ENCODE measurements at places on chromosomes 12 and 14.

DNA sequence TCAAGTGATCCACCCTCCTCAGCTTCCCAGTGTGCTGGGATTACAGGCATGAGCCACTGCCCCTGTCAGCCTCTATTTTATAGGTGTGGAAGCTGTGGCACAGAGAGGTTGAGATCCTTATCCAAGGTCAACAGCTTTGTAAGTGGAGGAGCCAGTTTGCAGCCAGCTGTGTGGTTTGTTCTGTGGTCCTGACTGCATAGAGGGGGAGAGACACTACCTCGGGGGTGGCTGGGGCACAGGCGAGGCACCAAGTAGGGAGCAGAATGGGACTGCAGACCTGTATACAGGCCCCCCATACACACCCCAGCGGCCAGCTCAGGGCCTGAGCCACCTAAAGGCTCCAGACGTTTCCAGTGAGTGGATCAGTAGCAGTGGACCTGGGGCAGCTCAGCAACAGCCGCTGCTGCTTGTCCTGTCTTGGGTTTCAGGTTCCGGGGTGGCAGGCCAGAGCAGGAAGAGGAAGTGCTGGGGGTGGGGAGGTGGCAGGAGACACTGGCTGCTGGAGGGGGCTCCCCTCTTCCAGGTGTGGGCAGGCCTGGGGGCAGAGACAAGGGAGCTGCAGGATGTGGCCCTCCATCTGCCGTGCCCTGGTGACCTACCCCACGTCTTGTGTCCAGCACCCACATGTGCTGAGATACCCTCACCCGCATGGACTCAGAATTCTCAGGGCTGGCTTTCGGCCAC lies 11.0 kb downstream of the ORAI1 start:
- peak; percentile 68 for DNase-seq

GRCh38 chr12:122349078-122349477 lies 73.4 kb downstream of the CLIP1 start:
- no peak for DNase-seq

DNA sequence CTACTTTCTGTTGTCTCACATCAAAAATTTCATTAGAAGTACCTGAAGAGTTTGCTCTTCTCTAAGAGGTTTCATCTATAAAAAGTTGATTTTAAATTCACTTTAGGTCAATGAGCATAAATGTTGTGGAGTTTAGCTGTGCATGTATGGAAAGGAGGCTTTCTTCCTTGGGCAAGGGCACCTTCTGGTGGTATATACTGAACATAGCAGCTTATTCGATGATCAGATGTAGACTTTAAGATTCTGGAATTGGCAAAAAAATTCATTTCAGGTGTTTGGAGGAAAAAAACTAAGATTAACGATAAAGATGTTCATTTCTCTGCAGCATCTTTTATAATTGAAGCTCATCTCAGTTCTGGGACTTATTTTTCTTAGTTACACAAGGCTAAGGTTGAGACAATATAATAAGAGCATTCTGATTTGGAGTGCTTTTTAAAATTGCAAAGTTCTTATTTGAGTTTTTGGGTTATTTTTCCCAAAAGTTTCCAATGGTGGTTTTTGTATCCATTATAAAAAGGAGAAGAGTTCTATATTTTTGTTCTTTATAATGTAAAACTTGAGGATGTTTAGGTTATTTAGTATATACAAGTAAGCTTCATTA lies 46.8 kb downstream of the TMEM117 start:
- DNase-seq: peak; percentile 30

DNA sequence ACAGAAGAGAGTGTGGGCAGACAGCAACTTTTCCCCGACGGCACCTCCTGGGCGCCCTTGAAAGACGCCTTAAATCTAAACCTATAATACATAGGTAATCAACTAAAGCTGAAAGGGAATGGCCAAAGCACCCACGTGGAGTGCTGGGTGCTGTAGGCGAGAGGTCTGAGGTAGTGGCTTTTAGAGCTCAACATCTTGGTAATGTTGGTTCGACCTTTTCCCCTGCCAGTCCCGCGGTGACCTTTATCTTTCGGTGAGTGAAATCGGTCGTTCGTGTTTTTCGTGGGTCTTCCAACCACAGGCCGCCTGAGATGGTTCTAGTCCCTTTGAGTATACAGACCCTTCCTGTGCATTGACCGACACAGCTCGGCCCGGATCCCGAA lies 9.1 kb downstream of the OR6S1 start:
- DNase-seq: no peak

- no peak for DNase-seq
These were observed 234.8 kb downstream of the ALG10 start for GRCh38 chr12:34257093-34257492.

GRCh38 chr14:56657604-56658003 lies 78.0 kb downstream of the TMEM260 start:
- no peak for DNase-seq

DNA sequence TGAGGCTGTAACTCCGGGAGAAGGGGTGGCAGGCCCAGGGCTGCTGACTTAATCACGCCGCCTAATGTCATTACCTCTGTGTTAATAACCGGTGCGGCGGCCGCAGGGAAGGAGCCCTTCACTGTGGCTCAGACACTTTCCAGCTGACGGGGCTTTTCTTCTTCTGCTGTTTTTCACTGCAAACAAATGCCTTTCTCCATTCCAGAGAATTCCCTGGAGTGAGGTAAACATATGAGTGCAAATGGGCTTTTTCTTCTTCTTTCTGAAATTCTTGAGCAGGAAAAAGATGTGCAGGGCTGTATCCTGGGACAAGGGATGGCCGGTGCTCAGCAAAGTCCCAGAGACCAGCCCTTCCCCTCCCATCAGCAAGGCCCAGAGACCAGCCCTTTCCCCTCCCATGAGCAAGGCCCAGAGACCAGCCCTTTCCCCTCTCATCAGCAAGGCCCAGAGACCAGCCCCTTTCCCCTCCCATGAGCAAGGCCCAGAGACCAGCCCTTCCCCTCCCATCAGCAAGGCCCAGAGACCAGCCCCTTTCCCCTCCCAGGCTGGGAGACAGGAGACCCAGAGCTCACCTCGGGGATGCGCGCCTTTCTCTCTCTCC lies 33.4 kb upstream of the FAM181A start:
- DNase-seq: no peak

DNA sequence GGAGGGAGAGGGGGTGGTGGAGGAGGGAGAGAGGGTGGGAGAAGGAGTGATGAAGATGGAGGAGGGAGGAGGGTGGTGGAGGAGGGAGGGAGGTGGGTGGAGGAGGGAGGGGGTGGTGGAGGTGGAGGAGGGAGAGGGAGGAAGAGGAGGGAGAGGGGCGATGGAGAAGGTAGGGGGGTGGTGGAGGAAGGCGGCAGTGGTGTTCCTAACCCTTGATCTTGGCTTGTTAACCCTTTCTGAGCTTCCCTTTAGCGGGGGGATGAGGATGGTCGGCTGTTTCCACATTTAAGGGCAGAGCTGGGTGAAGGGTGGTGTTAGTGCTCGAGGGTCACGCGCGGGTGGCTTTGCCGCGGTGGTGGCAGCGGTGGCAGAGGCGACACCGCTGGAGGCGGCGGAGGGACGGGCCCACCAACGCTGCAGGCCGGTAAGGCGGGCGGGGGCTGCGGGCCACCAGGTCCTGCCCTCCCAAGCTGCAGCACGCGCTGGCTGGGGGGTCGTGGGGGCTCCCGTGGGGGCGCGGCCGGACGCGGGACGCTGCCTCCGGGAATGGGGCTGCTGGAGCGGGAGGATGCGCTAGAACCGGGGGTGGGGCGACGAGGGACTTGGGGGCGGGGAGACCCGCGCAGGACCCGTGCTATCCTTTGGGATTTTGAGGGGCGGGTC lies 156.3 kb downstream of the PTPN11 start:
- DNase-seq: no peak

DNA sequence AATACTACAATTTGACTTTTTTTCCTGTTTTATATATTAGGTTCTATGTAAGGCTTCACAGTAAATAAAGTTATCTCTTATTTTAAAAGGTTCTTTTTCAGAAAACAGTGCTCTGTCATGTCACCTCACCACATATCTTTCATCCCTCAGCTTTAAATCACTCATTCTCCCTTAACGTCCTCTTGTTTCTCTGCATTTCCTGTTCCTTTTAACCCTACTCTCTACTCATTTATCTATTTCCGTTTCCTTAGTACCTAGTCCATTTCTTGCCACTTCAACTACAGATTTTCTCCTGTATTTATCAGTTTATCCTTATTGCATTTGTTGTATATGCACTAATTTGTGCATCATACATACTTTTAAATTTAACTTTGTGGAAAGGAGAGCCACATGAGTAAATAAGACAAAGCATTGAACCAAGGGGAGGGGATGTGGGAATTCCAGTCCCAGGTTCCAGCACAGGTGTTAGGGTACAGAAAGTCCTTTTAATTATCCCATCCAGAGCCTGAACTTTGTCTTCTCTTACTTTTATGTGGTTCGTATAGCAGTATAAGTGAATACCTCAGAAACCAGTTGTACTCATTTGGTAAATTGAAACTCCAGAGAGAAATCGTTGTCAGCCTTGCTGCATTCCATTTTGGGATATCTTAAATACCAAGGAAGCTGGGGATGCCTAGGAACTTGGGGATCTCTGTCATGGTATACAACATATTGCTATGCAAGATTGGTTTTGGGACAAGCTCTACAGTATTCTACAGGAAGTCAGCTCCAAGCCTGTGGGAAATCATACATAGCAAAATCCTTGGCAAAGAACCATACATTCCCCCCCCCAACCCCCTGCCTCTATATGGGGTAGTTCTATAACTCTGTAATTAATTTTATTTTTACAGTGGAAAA lies 120.5 kb downstream of the DIP2B start:
- DNase-seq: no peak

DNA sequence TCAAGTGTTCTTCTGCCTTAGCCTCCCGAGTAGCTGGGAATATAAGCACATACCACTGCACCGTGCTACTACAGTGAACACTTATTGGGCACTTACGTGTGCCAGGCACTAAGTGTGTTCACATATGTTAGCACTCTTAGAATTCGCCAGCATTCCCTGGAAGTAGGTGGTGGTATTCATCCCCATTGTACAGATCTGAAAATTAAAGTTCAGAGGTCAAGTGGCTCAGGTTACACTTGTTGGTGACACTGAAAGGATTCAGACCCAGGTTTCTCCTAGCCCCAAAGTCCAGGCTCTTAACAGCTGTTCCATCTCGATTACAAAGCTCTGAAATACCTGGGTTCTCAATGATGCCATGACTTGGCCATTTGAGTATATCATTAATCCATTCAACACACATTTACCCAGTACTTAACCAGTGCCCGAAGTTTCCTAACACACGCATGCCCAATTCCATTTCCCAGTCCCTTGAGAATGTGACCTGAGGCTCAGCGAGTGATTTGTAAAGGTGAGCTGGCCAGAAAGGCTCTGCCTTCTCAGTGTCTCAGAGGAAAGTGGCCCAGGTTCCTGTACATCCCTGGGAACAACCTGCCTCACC lies 4.8 kb downstream of the MVK start:
- DNase-seq: no peak

DNA sequence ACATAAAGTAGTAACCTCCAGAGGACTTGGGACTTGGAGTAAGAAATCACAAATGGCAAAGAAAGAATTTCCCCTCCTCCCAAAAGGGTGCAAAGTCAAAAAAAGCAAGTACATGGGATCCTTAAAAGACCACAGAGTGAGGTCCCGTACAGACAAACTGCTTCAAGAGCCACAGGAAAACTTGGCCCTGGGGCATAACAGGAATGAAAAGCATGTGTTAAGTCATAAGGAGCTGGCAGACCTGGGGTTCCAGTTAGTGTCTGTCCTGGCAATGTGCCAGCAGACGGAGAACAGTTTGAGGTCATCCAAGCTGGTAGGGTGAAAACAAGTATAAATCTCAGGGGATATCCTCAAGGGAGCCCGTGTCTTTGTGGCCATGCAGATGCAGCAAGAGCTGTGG lies 73.2 kb downstream of the HSD17B6 start:
- no peak for DNase-seq

DNA sequence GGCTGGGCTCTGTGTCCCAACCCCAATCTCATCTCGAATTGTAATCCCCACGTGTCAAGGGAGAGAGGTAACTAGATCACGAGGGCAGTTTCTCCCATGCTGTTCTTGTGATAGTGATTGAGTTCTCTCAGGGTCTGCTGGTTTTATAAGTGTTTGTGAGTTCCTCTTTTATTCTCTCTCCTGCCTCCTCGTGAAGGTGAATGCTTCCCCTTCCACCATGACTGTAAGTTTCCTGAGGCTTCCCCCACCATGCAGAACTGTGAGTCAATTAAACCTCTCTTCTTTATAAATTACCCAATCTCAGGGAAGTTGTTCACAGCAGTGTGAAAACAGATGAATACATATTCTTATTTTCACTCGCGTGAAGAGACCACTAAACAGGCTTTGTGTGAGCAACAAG lies 148.2 kb downstream of the TMEM30B start:
- DNase-seq: no peak

DNA sequence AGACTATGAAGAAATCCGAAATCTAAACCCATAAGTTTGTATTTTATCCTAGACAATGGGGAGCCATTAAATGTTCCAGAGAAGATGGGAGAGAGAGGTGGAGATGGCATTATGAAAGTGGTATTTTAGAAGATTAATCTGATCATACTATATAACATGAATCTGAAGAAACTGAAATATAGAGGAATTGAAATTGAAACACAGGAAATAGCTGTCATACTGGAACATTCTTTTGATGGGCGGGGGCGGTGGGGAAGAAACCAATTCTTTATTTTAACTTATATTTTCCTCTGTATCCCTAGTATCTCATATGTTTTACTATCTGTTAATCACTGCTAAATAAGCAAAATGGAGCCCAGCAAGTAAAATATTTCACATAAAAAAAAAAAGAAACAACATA lies 27.0 kb upstream of the FOXN3 start:
- peak; percentile 18 for DNase-seq

- no peak for DNase-seq
These were observed 27.2 kb downstream of the CALM1 start for GRCh38 chr14:90424075-90424474.

DNA sequence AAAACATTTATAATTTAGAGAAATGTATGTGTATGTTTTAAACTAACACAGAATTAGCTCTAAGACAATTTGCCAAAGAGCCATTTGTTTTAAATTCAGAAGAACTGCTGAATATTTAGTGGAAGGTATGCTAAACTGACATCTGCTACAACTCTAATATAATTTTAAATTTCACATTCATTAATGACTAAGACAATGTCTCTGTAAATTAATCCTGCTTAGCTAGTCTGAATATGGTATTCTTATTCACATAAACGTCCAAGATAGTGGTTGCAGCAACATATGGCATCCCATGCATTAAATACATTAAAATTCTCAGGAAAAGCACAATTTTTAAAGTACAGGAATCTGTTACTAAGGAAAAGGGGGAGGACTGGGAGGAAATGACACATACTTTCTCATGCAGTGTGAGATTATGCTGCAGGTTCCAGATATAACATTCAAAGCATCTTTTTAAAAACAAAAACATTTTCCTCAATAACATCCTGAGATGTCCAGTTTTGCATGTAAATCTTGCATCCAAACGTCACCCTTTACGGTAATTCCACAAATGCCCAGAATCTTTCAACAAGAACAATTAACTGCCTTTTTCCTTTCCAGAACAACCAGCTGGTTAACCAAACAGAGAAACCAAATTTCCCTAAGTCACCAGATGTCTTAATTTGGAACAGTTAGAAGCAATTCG lies 26.9 kb downstream of the WDR89 start:
- no peak for DNase-seq

Data from CD4-positive, alpha-beta T cell treated with Interleukin-4 for 1 hour (primary cell).